Stimulated activated CD4-positive, alpha-beta T cell treated with anti-CD3 and anti-CD28 coated beads, Interleukin-15, amount 100 ng/mL, for 1 hour (primary cell): ENCODE measurements at places on chromosomes 2 and 18.

GRCh38 chr2:216493334-216493685 is 5.3 kb upstream of the RPL37A start:
- no peak for DNase-seq

GRCh38 chr2:38116762-38117161 is 40.8 kb upstream of the CYP1B1 start:
- no peak for DNase-seq

DNA sequence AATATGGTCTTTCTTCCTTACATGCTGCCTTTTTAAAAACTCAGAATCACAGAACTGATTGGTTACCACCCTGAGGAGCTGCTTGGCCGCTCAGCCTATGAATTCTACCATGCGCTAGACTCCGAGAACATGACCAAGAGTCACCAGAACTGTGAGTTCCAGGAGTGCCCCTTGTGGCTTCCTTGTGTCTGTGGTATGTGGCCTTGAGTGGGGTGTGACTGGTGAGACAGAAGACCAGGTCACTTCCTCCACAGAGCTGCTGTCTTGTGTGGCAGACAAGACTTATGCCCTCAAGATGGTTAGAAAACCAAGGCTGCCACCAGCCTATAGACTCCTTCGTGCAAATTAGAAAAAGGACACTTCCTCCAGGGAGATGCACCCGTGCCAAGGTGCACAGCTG is 72.6 kb downstream of the EPAS1 start:
- no peak for DNase-seq

DNA sequence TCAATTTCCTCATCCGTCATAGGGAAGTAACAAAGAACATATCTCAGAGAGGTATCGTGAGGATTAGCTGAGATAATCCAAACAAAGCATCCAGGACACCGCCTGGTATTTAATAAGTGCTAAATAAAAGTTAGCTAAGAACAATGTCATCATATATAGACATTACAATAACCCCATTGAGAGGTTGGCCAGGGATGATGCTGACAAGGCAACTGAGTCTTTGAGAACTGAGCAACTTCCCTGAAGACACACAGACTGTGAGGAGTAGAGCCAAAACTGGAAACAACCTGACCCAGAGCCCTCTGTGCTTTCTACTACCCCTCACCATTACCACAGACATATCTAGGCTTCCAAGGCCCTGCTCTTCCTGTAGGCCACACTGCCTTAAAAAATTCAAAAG is 1.6 kb upstream of the DCTN1 start:
- no peak for DNase-seq

DNA sequence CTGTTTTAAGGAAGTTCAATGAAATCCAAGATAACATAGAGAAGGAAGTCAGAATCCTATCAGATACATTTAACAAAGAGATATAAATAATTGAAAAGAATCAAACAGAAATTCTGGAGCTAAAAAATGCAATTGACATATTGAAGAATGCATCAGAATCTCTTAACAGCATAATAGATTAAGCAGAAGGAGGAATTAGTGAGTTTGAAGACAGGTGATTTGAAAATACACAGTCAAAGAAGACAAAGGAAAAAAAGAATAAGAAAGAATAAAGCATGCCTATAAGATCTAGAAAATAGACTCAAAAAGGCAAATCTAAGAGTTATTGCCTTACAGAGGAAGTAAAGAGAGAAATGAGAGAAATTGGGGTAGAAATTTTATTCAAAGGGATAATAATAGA is 204.1 kb downstream of the SS18 start:
- no peak for DNase-seq

GRCh38 chr18:30527226-30527625 is 515.3 kb downstream of the DSC3 start:
- DNase-seq, result no peak

DNA sequence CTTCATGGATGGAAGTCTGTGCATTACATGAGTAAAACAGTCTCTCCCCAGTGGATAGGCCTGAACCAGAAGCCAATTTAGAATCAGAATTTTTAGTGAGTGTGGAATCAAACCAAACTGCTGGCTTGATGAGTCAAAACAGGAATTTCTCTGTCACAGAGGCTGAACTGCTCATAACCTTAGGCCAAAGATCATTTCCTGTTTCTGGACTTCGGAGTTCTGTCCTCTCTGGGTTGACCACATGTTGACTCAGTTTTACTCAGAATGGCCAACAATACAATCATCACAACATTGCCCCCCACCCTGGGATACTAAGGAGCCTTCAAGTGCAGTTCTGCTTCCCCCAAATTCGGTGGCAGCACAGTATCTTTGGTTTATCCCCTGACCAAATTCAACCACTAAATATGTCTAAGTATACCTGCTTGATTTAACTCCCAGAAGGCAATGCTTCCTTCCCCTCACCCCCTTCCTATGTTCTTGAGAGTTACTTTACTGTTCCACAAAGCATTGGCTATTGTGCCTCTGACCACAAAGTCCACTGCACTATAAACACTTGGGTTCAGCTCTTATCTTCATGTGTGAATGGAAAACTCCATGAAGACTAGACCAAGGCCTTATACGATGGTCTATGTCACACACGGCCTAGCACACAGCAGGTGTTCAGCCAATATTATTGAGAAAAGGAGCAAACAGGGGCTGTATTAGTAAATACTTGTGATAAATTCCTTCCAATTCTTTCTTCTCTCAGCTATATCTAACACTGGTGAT is 67.8 kb downstream of the NXPH2 start:
- no peak for DNase-seq

- no peak for DNase-seq
These were observed 10.5 kb downstream of the PCARE start for GRCh38 chr2:29063646-29064345.

- no peak for DNase-seq
These were observed 12.7 kb upstream of the BOK start for GRCh38 chr2:241545523-241546473.
